ENCODE measurements at places on chromosomes 1 and 21. TPM values are rescaled to one million over a fixed set of nuclear protein-coding genes. Genes with fewer than 3 reads are reported as not detected.

DNA sequence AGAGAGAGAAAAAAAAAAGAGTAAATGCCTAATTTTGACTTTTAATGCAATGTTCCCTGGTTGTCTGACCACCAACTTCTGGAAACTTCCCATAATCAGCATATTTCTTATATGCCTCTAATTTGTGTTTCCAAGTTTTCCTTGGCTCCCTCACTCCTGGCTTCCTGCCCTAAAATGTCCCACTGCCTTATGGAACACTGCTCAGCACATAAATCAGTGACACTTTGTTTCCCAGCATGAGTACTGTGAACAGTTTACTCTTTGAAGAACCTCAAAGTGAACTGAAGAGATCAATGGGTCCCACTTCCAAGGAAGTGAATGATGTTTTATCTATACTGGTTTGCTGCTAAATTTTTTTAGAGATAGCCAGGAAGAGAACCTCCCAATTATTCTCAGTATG is 271.3 kb upstream of the PRMT6 start:
- no peak for ATAC-seq

The SPATA46 gene
- total RNA-seq: not detected

The NCMAP gene
- total RNA-seq: not detected

- ATAC-seq: peak; percentile 24
Measured at GRCh38 chr1:23436520-23437354, 12.2 kb upstream of the TCEA3 start.
